ENCODE measurements at places on chromosomes 1 and 21. TPM values are rescaled to one million over a fixed set of nuclear protein-coding genes. Genes with fewer than 3 reads are reported as not detected.

- H3K27ac ChIP-seq, result no peak overlapping the region
- no peaks in the 10 kb centered on the region for H3K36me3 ChIP-seq
- no peak for DNase-seq
- no peaks in the 10 kb centered on the region for H3K27me3 ChIP-seq
Observed at GRCh38 chr1:179178950-179179349, 50.5 kb downstream of the ABL2 start.

DNA sequence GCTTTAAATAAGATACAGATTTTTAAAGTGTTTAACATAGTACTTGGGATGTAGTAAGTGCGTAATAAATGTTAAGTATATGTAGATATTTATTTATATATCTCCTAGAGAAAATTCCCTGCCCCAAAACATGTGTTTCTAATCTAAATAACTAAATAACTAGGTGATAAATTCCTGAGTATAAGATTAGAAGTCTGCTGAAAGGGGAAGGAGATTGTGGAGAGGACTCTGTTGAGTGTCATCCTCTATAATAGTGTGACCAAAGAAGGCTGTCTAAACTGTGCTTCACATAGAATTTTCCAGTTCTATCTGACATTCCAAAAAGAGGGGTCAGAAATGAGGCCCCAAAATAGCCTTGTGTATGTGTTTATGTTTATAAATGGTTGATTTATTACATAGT lies 590.5 kb upstream of the ADAMTS5 start:
- H3K27me3 ChIP-seq, result no peaks in the 10 kb centered on the region
- no peak overlapping the region for H3K27ac ChIP-seq
- no peaks in the 10 kb centered on the region for H3K36me3 ChIP-seq
- no peak overlapping the region for H3K4me3 ChIP-seq
- H3K4me1 ChIP-seq, result no peaks in the 10 kb centered on the region
- DNase-seq, result no peak

GRCh38 chr1:186785503-186785902 lies 43.2 kb upstream of the PLA2G4A start:
- no peaks in the 10 kb centered on the region for H3K36me3 ChIP-seq
- DNase-seq, result no peak
- H3K27ac ChIP-seq, result no peak overlapping the region
- no peaks in the 10 kb centered on the region for H3K4me1 ChIP-seq

DNA sequence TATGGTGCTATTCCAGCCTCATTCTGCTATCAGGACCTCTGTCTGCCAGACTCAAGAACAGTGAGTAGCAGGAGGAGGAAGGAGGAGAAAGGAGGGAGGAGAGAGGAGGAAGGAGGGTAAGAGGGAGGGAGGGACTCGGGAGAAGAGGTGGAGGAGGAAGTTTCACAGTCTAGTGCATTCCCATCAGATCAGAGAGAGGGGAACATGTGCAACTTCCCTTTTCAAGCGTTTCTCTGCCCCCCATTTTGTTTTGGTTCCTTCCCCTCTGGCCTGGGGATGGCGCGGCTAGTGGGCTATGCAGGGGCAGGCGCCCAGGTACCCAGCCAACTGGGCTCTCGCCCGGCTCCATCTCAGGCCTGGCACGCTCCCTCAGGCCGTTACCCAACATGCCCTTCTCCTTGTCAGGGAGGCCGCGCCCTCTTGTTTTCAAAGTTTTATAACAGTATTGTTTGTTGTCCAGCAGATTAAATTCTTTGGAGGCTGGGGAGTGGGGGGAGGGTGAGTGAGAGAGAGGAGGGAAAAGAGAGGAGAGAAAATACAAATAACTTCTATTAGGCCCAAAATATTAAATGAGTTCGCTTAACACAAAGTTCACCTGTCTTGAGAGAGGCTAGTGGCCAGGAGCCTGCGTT lies 56.0 kb downstream of the CD46 start:
- no peaks in the 10 kb centered on the region for H3K36me3 ChIP-seq
- no peak overlapping the region for H3K4me3 ChIP-seq

DNA sequence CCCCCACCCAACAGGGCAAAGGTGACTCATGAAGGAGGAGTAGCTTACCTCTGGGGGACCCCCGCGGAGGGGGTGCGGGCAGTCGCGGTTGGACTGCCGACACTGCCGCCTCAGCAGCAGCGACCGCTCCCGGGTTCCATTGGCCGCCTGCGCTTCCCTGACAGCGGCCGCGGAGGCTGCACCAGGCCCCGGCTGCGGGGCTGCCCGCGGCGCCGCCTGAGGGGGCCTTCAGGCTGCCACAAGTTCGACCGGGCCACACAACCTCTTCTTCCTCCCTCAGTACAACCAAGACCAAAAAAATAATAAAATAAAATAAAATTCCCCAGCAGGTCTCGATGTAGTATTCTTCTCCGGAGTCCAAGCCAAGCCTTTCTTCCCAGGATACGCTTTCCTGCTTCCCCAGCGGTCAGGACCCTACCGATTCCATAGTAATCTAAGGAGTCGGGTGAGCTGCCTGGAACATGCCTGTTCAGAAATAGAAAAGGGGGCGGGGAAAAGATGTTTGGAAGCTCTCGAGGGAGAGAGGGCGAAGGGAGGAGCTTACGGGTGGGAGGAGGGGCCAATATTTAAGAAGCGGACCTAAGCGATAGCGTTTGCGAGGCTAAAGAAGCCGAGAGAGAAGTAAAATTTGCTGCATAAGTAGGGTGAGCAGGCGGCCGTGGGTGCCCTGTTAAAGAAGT lies at the start of gene PI4KB:
TSS of gene PI4KB (minus strand) at position 194 of the 680 bp plus-strand sequence. CDS start 10,935 bp downstream, outside the sequence.
- H3K36me3 ChIP-seq, result no peaks in the 10 kb centered on the region
- peaks cover 18% of the 10 kb centered on the region for H3K4me1 ChIP-seq
- DNase-seq, result peak; percentile 97
- H3K27ac ChIP-seq, result peak within 1 kb of the TSS; percentile 83

The PLK3 gene
- 16.4 TPM for total RNA-seq

- H3K4me1 ChIP-seq, result no peaks in the 10 kb centered on the region
- H3K27me3 ChIP-seq, result no peaks in the 10 kb centered on the region
- H3K27ac ChIP-seq, result no peak overlapping the region
- no peak overlapping the region for H3K4me3 ChIP-seq
- DNase-seq, result no peak
Observed at GRCh38 chr1:152739841-152740240, 18.0 kb upstream of the KPRP start.

The FAM110D gene
- 1.8 TPM for total RNA-seq

The OR2T29 gene
- not detected for total RNA-seq

DNA sequence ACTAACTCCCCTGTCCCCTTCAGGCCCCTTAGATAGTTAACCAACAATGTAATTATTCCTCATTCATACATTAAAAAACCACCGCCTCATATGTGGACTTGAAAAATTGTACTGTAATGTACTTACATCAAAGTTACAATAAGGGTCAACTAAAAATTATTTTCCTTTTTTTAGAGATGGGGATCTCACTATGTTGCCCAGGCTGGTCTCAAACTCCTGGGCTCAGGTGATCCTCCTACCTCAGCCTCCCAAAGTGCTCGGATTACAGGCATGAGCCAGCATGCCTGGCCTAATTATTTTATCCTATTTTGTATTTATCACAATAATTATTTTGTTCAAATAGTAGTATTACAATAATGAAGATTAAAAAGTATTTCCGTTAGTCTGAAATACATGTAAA lies 12.6 kb downstream of the RPL5 start:
- no peak overlapping the region for H3K4me3 ChIP-seq
- DNase-seq, result no peak
- no peaks in the 10 kb centered on the region for H3K36me3 ChIP-seq
- H3K27me3 ChIP-seq, result no peaks in the 10 kb centered on the region

DNA sequence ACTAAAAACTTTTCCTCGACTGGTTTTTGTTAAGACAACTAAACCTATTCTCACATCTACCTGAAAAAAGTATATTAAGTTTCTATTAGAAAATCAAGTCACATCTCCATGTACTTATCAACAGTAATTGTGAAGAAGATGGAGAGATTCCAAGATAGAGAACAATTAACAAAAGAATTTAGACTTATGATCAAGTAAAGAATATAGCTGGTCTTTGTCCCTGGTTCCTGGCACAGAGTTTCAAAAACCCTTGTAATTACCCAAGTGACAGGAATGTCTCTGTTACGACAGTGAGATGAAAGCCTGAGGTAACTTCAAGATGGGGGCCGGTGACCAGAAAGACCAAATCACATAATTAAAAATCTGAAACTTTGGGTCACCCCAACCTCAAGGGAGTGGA lies 91.6 kb downstream of the ASH1L start:
- no peak overlapping the region for H3K4me3 ChIP-seq
- H3K4me1 ChIP-seq, result peaks cover 11% of the 10 kb centered on the region
- no peak for DNase-seq
- H3K27me3 ChIP-seq, result no peaks in the 10 kb centered on the region

GRCh38 chr21:29166323-29166722 lies 35.9 kb downstream of the MAP3K7CL start:
- no peaks in the 10 kb centered on the region for H3K27me3 ChIP-seq
- peaks cover 4% of the 10 kb centered on the region for H3K4me1 ChIP-seq
- H3K4me3 ChIP-seq, result no peak overlapping the region
- no peaks in the 10 kb centered on the region for H3K36me3 ChIP-seq
- DNase-seq, result no peak
- no peak overlapping the region for H3K27ac ChIP-seq

The RGL1 gene
- 58.2 TPM for total RNA-seq

The NHLH1 gene
- total RNA-seq, result 0.63 TPM

DNA sequence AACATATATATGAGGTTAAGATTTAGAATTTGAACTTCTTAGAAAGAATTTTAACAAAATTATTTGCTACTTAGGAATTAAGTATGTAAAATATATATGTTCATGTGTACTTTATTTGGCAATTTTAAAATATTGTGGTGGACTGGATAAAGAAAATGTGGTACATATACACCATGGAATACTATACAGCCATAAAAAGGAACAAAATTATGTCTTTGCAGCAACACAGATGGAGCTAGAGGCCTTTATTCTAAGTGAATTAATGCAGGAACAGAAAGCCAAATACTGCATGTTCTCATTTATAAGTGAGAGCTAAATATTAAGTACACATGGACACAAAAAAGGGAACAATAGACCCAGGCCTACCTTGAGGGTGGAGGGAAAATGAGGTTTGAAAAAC lies 72.2 kb upstream of the FMN2 start:
- no peak overlapping the region for H3K27ac ChIP-seq
- no peaks in the 10 kb centered on the region for H3K4me1 ChIP-seq
- no peak overlapping the region for H3K4me3 ChIP-seq

The IVL gene
- not detected for total RNA-seq

The TNNI3K gene
- total RNA-seq, result 6.4 TPM

DNA sequence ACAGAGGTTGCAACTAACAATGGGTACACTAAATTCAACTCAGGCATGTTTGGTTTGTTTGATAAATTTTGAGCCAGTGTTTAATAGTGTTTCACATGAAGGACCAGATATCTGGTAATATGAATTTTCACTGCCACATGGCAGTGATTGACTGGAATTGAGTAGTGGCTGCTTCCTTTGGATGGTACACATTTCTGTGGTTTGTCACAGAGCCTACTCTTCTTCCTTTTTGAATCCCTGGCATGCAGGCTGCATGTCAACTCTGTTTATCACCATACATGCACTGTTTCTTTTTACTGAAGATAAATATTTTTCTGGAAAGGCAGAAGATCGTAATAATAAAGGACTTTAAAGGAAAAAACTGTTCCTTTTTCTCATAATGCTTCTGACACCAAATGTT lies 35.5 kb downstream of the SDCCAG8 start:
- H3K4me1 ChIP-seq, result peaks cover 4% of the 10 kb centered on the region
- DNase-seq, result no peak
- no peak overlapping the region for H3K4me3 ChIP-seq

DNA sequence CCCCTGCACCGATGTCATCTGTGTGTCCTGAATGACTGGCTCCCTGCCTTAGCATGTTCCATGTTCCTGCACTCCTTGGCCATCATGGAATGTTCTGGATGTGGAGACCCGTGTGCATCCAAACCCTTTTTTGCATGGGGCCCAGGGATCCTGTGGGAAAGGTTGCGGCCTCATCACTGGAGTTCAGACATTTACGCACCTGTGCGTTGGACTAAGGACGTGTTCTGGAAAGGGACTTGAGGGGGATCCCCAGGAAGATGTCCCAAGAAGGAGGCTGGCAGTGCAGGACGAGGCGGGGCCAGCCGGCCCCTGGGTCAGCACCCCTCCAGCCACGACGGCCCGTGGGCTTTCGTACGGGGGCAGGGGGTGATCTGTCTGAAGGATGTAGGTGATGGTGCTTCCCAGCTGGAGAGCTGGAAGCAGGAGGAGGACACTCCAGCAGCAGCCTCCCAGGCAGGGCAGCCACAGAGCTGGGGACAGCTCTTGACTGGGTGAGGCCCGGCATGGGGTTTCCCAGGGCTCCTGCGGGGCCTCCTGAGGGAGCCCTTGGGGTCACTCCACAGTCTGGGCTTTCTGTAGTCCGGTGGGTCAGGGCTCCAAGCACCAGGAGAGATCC lies 67.2 kb downstream of the SCCPDH start:
- H3K27ac ChIP-seq, result no peak overlapping the region
- no peaks in the 10 kb centered on the region for H3K27me3 ChIP-seq
- DNase-seq, result no peak

GRCh38 chr1:237972186-237972585 lies 81.5 kb upstream of the ZP4 start:
- no peak overlapping the region for H3K4me3 ChIP-seq
- no peak overlapping the region for H3K27ac ChIP-seq
- H3K27me3 ChIP-seq, result no peaks in the 10 kb centered on the region

DNA sequence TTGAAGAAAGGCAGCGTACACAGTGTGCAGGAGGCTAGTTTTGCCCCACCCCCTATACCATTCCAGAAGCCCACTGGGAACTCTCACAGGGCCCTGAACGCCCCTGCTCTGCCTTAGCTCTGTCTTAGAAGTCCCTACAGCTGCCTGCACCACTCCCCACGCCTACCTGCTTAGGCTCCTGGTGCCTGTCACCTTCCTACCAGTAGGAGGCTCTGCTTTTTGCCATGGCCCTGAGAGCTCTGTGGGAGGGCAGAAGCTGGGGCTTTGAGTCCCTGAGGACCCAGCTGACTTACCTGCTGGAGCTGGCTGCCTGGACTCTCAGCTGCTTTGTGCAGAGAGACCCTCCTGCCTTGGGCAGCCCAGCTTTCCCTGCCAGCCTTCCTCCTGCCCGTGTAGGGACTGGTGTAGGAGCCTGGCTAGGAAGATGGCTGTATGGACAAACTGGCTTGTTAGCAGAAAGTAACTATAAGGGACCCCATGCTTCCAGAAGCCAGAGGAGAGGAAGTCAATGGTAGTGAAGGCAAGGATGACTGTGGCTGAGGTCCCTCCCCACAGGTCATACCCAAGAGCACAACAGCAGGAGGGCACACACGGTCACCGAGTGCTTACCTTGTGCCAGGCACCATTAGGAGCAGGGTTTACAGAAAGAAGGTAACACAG lies 9.8 kb upstream of the CELSR2 start:
- no peaks in the 10 kb centered on the region for H3K36me3 ChIP-seq
- peak overlapping the region; percentile 68 for H3K27ac ChIP-seq
- no peak overlapping the region for H3K4me3 ChIP-seq

- H3K27ac ChIP-seq, result no peak overlapping the region
- H3K36me3 ChIP-seq, result no peaks in the 10 kb centered on the region
- no peaks in the 10 kb centered on the region for H3K4me1 ChIP-seq
- H3K4me3 ChIP-seq, result no peak overlapping the region
- H3K27me3 ChIP-seq, result no peaks in the 10 kb centered on the region
Observed at GRCh38 chr1:208885060-208885459, 640.9 kb upstream of the PLXNA2 start.

The CELA3A gene
- not detected for total RNA-seq

GRCh38 chr21:34583926-34584563 lies 30.9 kb downstream of the RCAN1 start:
- H3K36me3 ChIP-seq, result no peaks in the 10 kb centered on the region
- peak; percentile 40 for DNase-seq
- no peak overlapping the region for H3K4me3 ChIP-seq
- no peaks in the 10 kb centered on the region for H3K27me3 ChIP-seq
- no peak overlapping the region for H3K27ac ChIP-seq
- peaks cover 7% of the 10 kb centered on the region for H3K4me1 ChIP-seq

GRCh38 chr1:67977756-67978155 lies 72.7 kb downstream of the DIRAS3 start:
- no peaks in the 10 kb centered on the region for H3K4me1 ChIP-seq
- H3K27me3 ChIP-seq, result no peaks in the 10 kb centered on the region
- no peak for DNase-seq
- no peaks in the 10 kb centered on the region for H3K36me3 ChIP-seq

All from testis (tissue), 5 donors.